ENCODE measurements at places on chromosomes 16 and 17. TPM values are rescaled to one million over a fixed set of nuclear protein-coding genes. Genes with fewer than 3 reads are reported as not detected.

DNA sequence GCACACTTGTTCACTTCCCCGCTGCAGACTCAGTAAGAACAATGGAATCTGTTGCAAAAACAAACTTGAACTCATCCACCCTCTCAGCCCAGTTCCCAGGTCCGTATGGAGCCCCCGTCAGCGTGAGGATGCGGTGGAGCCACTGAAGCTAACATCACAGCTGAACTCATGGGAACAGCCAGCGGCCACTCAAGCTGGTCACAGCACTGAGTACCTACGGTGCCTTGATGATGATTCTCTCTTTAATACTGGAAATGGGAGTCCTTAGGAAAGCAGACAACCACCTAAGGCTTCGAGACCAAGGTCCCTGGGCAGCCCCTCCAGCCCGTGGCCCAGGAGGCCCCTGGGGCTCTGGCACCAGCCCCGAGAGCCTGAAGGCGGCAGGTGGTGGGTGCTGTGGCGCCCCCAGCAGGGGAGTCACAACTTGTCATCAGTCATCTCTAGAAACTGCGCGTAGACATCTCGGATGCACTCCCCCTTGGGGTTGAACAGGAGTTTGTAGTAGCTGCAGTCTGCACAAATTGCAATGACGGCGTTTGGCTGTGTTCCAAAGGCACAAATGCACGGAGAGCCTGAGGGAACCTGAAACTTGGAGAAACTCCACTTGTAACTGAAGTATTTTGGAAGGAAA, 31.0 kb upstream of the RHOT1 start:
- no peak for DNase-seq
- H3K36me3 ChIP-seq = no peaks in the 10 kb centered on the region
- no peak overlapping the region for H3K27ac ChIP-seq
- H3K4me1 ChIP-seq = no peaks in the 10 kb centered on the region
- H3K27me3 ChIP-seq = no peaks in the 10 kb centered on the region

DNA sequence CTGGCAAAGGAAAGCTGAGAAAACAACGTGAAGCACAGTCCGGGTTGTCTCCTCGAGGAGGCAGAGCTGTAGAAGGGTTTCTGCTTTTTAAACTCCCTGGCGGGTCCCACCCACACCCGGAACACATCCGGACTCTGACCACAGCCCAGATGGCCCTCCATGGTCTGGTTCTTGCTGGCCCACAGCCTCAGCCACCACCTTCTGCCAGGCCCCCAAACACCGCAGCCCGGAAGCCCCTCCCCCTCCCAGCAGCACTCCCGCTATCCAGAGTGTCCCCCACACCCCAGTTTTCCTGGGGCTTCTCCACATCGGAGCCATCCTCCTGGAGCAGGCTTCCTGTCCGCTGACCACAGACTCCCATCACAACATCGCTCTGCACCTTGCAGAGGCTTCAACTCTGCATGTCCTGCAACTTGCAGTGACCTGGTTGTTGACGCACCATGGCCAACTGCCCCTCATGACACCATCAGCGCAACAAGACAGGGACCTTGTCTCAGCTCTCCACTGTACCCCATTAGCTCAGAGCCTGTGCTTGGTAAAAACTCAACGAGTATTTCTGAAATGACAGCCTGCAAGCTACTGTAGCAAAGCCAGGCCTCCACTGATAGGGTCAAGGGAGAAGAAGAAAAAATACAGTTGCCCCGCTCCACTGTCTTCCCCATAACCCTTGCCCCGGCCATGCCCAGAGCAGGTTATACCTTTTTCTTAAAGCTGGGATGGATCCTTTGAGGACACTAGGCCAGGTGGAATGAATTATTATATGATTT, 129.8 kb downstream of the C16orf78 start:
- H3K36me3 ChIP-seq = peaks cover 2% of the 10 kb centered on the region
- no peak for DNase-seq
- no peak overlapping the region for H3K27ac ChIP-seq
- peaks cover 6% of the 10 kb centered on the region for H3K4me1 ChIP-seq

DNA sequence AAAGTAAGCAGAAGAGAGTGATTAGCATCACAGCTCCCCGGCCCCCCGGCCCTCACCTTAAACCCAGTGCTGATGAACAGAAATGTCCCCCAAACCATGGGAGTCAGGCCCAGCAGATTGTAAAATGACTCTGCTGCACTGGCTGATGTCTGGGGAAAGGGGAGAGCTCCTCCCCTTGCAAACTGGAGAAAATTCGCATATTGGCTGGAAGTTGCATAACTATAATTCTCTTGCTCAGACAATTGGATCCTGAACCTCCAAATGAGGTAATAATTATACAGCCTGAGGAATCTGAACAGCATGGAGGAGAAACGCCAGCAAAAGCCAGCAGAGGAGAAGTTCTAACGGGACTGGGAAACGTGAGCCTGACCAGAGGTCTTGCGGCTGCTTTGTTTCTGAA, 109.7 kb downstream of the C16orf95 start:
- H3K27ac ChIP-seq = no peak overlapping the region
- peaks cover 5% of the 10 kb centered on the region for H3K4me1 ChIP-seq
- H3K36me3 ChIP-seq = no peaks in the 10 kb centered on the region
- no peak overlapping the region for H3K4me3 ChIP-seq

Gene CES5A
- not detected for total RNA-seq

- H3K27ac ChIP-seq = peak overlapping the region; percentile 91
- no peak for DNase-seq
- peaks cover 10% of the 10 kb centered on the region for H3K4me1 ChIP-seq
- H3K4me3 ChIP-seq = peak overlapping the region; percentile 91
- H3K36me3 ChIP-seq = peaks cover 4% of the 10 kb centered on the region
Measured at GRCh38 chr16:31700200-31700529, 172.5 kb downstream of the AHSP start.

Gene TEKT3
- total RNA-seq = 2.8 TPM

- peaks cover 7% of the 10 kb centered on the region for H3K4me1 ChIP-seq
- H3K36me3 ChIP-seq = peaks cover 1% of the 10 kb centered on the region
- no peak overlapping the region for H3K27ac ChIP-seq
- DNase-seq = no peak
- no peak overlapping the region for H3K4me3 ChIP-seq
Measured at GRCh38 chr17:80070375-80071115, 30.8 kb upstream of the GAA start.

DNA sequence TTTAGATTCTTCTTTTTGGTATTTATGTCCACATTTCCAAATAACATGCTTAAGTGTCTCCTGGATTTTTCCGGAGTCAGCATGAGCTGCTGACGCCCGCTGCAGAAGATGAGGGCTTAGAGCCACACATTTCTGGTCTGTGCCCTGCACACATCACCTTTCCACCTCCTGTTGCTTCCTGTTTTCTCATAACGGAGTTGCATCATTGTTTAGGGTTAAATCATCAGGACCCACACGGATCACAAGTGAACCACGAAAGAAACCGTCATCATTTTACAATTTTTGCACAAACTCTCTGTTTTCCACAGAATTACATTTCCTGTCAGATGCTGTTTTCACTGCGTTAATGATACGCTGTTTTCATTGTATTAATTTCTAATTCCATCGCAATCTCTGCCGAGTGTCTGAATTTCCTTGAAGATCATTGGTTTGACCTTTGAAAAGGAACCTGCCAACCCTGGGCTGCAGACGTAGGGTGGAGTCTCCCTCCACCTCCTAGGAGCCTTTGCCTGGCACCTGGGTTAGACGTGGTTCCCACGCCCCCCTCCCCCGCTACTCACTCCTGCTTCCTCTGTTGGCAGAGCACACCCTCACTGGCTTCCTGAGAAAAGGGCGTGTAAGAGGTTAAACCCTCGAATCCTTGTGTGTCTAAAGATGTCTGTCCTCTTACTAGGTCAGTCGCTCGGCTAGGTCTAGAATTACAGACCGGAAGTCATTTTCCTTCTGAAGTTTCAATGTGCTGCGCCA, 68.2 kb downstream of the RNF213 start:
- H3K27me3 ChIP-seq = no peaks in the 10 kb centered on the region
- H3K27ac ChIP-seq = no peak overlapping the region

Gene CCL3
- not detected for total RNA-seq

Gene KRT27
- total RNA-seq = not detected

Gene SLFN12
- total RNA-seq = 16.6 TPM

Gene CORO6
- not detected for total RNA-seq

GRCh38 chr17:65772989-65773388, 211.5 kb upstream of the AXIN2 start:
- DNase-seq = no peak
- H3K4me3 ChIP-seq = no peak overlapping the region
- H3K27me3 ChIP-seq = no peaks in the 10 kb centered on the region
- peaks cover 2% of the 10 kb centered on the region for H3K4me1 ChIP-seq

- no peak overlapping the region for H3K4me3 ChIP-seq
- no peaks in the 10 kb centered on the region for H3K27me3 ChIP-seq
- no peak for DNase-seq
- H3K4me1 ChIP-seq = no peaks in the 10 kb centered on the region
- H3K36me3 ChIP-seq = peaks cover 4% of the 10 kb centered on the region
- no peak overlapping the region for H3K27ac ChIP-seq
Measured at GRCh38 chr17:4152471-4152870, 9.5 kb downstream of the CYB5D2 start.

DNA sequence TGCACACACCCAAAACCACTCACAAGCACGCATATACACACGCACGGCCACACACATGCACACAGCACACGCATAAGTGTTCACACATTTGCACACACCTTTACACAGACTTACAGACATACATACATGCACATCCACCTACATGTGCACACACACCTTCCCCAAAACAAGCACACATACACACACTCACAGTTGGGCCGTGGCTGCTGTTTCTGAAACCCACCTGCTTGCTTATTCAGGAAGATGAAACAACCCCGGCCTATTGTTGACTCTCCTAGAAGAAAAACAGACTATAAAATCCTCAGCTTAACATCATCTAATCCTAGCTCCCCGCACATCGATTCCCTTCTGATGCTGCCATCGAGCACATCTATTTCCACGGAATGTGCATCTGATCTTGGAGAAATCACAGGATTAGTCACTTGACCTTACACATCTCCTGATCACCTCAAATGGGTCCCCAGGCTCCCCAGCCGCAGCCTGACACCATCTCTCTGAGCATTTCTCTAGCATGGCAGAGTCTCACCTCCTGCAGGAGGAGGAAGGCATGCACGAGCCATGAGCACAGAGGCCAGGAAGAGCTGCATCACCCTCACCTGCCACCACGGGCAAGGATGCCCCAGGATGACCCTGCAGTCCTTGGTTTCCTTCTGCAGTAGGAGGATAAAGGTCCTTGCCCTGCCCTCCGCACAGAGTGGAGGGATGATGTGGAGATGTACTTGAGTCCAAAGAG, 105.8 kb upstream of the CDH5 start:
- peaks cover 11% of the 10 kb centered on the region for H3K4me1 ChIP-seq
- no peaks in the 10 kb centered on the region for H3K36me3 ChIP-seq
- H3K27ac ChIP-seq = no peak overlapping the region
- DNase-seq = no peak
- no peak overlapping the region for H3K4me3 ChIP-seq

DNA sequence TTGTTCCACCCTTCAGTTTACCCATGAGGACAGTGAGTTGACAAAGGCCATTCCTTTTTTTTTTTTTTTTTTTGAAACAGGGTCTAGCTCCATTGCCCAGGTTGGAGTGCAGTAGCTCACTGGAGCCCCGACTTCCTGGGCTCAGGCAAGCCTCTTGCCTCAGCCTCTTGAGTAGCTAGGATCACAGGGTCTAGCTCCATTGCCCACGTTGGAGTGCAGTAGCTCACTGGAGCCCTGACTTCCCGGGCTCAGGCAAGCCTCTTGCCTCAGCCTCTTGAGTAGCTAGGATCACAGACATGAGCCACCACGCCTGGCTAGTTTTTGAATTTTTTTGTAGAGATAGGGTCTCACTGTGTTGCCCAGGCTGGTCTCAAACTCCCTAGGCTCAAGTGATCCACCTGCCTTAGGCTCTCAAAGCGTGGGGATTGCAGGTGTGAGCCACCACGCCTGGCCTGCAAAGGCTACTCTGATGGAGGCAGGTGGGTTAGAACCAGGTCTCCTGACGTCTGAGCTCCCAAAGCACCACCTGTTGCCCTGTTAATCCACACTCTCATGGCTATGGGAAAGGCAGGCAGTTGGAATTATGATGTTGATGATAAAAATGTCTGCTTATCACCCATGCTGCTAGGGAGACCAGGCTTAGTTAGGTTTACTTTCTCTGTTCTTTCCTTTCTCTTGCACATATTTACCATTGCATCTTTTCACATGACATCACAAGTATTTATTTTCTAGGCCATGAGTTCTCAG, 65.2 kb downstream of the KSR1 start:
- no peaks in the 10 kb centered on the region for H3K27me3 ChIP-seq
- no peaks in the 10 kb centered on the region for H3K36me3 ChIP-seq
- peaks cover 31% of the 10 kb centered on the region for H3K4me1 ChIP-seq
- no peak for DNase-seq
- peak overlapping the region; percentile 76 for H3K27ac ChIP-seq

DNA sequence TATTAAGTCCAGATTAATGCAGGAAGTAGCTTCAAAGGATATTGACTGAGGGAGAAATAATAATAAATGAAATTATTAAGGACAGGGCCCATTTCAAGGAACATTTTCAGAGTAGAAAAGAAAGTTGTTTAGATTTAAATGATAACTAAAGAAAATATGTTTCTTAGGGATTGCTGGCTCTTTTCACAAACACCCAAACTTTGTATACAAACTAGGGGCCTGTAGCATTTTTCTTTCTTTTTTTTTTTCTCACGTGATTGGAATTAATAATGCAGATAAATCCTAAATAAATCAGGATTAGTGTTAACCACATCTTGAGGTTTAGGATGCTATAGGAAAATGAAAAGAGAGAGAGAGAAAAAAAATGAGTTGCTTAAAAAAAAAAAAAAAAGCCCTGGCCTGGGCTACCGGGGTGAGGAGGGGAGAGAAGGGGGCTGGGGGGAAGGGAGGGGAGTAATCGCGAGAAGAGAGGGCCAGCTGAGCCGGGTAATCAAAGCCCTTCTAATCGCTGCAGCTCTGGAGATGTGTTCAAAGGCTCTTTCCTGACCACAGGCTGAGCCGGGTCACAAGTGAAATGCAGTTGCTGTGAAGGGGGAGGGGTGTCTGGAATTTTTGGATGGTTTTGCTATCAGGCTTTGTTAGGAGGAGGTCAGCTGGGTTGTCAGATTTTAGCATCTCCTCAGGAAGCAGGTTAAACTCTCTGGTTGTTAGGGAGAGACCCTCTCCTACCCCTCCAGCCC, 104.6 kb upstream of the ZFHX3 start:
- no peak overlapping the region for H3K4me3 ChIP-seq
- peak; percentile 13 for DNase-seq
- peaks cover 17% of the 10 kb centered on the region for H3K4me1 ChIP-seq
- no peaks in the 10 kb centered on the region for H3K36me3 ChIP-seq

Gene CD300LD
- total RNA-seq = not detected

DNA sequence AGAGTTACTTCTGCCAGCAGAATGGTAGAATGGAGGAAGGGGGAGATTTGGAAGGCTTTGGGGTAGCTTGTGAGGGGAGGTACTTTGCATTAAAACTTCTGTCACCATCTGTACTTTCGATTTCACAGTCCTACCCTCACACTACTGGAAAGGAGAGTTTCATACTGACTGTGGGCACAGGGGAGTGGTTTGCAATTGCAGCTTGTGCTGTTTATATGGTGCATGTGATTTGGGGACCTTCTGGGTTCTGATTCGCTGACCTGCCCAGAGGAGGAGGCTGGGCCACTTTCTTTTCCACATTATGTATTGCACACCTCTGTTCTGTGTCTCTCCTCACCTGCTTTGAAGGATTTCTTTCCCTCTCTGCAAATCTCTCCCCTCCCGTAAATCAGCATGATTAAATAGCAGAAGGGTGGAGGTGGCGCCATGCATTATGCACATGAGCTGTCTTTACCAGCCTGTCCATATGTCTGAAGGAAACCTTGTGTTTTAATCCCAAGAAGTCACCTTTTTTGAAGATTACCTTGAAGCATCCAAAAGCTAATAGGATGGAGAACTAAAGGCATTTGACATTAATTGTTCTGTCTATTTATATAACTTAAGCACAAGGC, 90.9 kb downstream of the RBFOX1 start:
- H3K4me3 ChIP-seq = no peak overlapping the region
- peaks cover 8% of the 10 kb centered on the region for H3K4me1 ChIP-seq

Gene CCL17
- total RNA-seq = not detected

Gene MYH1
- not detected for total RNA-seq

Data from progenitor cell of endocrine pancreas (in vitro differentiated cells).